Stimulated activated naive CD4-positive, alpha-beta T cell treated with Interleukin-2 at 50 U/mL for 16 hours (primary cell): ENCODE measurements at places on chromosomes 3 and 15.

DNA sequence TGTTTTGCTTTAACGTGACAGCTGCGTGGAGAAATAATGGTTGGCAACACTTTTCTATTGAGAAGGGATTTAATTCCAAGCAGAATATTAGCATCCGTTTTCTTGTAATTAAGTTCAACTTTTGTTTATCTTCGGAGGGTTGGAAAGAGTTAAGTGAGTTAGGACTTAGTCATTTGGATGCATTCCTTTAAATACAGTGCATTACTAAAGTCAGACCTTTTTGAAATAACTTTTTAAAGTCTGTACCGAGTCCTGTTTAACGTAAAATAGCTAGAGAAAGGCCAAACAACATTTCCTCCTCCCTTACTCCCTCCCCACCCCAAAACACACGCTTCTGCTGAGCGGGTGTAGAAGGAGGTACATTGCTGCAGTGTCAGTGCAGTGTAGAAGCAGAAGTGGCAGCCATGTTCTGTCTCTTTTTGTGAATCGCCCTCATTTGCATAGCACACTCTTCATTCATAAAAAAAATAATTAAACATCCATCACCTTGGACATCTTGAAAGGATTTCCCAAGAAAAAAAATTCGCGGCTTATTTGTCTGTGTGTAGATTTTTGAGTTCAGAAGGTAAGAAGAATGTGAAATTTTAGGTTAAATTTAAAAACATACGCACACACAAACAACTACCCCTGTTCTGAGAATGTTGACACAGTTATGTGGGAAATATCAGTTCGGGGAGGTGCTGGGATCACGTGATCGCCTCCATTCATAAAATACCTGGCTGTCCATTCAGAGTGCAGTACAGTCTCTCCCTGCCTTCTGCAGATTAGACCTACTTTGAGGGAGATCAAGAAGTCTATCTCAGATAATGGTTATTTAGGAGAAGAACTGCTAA is 1.6 kb downstream of the SPRED1 start:
- DNase-seq, result no peak

DNA sequence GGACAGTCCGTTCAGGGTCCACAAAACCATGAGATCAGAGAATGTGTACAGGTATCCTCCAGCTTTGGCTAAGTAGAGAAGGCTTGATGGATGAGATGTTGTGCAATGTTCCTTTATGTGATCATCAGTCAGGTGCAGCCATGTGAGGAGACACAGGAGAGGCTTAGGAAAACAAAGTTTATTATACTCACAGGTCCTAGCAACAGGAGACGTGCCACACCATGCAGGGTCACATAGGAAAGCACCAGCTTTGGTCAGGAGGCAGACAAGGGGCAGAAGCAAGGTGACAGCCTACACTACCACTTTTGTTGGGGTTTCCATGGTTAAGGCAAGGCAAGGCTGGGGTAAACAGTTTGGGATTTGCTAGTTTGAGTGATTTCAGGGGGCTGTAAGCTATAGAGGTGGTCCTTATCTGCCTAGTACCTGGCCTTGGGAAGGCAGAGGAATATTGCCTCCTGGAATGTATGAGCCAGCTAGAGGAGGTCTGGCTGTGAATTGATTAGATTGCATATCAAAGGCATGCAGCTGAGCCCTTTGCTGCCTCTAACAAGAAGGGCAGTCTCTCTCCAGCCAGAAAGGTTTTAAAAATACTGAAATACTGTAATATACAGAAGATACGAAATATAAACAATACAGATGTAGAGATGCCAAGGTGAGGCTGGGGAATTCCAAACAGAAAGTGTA is 248.6 kb downstream of the RYR3 start:
- DNase-seq, result no peak

GRCh38 chr15:69060744-69061143 is 46.2 kb downstream of the NOX5 start:
- DNase-seq, result no peak

- DNase-seq, result no peak
Observed at GRCh38 chr3:158313338-158313927, 203.5 kb downstream of the RSRC1 start.
